ENCODE measurements at places on chromosomes 16 and 17.

GRCh38 chr16:54239456-54239855 lies 47.1 kb downstream of the IRX3 start:
- no peak for DNase-seq

DNA sequence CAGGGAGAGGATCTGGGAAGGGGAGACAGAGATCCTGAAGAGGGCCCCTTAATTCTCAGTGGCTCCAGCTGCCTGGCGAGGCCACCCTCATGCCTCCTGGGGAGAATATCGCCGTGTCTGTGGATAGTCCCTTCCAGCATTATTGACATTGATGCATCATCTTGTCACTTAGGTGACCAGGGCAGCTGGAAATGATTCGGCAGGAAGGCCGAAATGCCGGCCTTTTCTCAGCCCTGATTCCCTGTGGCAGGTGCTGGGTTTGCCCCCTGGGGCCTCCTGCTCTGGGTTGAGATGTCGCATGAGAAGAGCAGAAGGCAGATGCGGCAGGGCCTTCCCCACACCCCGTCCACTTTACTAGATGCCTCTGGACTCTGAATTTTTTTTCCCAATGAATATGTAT lies 89.5 kb downstream of the RAP1GAP2 start:
- DNase-seq = no peak

- DNase-seq = no peak
Measured at GRCh38 chr16:85173981-85174751, 61.9 kb upstream of the CIBAR2 start.

DNA sequence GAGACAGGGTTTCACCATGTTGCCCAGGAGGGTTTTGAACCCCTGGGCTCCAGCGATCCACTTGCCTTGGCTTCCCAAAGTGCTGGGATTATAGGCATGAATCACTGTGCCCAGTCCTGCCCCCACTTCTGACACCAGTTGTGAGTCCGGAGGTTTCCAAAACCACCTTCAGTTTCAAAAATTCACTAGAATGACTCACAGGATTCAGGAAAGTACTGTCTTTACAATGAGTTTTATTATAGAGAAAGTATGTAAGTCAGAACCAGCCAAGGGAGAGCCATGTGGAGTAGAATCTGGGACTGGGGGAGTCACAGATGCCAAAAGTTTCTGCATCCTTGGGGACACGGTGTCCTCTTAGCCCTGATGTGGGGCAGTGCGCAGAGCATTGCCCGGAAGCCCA lies 55.1 kb downstream of the PLD6 start:
- DNase-seq = peak; percentile 57

DNA sequence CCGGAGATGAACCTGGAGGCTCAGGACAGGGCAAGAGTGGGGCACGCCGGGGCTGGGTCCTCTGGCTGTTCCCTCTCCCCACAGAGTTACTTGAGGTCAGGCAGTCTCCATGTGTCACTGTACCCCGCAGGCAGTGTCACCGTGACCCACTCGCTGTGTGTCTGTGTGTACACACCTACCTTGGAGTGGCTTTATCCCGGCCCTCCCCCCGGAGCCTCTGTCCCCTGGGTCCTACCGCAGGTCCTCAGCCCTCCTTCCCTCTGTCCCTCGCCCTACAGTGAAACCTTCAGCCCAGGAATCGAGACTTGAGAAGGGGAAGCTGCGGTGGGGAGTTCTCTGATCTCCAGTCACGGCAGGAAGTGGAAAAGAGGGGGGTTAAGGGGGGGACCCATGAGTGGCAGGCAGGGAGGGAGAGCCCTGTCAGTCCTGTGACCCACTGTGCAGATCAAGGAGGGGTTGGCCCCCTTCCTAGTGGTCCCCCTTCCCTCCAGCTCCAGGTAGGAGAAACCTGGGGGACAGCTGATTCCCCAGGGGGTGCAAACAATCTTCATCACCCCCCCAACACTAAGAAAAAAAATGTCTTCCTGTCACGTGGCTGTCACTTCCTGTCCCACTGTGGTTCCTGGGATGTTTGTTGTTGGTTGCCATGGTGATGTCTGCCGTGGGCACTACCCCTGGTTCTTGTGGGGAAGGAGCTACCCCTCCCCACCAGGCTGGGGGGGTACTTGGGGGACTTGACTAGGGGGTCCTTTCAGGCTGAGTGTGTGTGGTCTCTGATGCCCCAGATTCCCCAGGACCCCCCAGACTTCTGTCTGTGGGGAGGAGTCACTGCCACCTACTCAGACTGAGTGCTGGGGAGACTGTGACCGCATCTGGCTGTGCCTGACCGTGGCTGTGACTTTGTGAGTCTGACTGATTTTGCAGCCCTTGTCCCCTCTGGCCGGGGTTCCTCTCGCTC lies 13.7 kb downstream of the RARA start:
- no peak for DNase-seq

GRCh38 chr16:56424404-56424764 lies 961 bp downstream of the AMFR start:
- no peak for DNase-seq

DNA sequence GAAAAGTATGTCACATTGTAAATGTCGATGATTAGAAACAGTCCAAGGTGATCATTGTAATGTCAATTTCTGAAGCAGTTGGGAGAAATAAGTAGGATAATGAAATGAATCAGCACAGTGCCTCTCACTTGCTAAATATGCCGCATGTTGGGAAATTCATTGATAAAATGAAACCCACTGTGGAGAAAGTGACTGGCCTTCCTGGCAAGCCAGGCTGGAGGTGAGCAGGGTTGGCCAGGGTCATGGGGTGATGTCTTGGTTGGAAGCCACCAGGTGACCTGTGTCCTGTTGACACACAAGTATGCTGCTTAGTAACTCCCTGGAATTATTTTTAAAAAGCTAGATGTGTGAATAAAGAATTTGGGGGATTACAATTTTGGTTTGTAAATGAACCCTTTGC lies 14.9 kb upstream of the WNT9B start:
- DNase-seq = no peak

DNA sequence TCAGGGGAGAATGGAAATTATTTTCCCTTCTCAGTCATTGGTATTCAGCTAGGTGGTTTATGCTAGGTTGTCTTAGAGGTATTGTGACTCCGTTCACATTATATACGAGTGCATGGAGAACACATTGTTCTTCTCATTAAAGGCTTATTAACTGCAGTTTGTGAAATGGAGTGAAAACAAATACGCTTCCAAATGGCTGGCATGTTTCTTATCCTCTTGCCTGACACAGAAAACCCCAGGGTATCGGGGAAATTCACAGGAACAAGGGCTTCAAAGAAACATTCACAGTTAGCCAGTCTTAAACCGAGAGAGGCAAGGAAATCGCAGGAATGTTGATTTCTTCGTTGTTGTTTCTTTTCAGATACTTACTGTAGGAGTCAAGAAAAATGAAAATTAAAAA lies 1047.9 kb upstream of the RBFOX1 start:
- no peak for DNase-seq

DNA sequence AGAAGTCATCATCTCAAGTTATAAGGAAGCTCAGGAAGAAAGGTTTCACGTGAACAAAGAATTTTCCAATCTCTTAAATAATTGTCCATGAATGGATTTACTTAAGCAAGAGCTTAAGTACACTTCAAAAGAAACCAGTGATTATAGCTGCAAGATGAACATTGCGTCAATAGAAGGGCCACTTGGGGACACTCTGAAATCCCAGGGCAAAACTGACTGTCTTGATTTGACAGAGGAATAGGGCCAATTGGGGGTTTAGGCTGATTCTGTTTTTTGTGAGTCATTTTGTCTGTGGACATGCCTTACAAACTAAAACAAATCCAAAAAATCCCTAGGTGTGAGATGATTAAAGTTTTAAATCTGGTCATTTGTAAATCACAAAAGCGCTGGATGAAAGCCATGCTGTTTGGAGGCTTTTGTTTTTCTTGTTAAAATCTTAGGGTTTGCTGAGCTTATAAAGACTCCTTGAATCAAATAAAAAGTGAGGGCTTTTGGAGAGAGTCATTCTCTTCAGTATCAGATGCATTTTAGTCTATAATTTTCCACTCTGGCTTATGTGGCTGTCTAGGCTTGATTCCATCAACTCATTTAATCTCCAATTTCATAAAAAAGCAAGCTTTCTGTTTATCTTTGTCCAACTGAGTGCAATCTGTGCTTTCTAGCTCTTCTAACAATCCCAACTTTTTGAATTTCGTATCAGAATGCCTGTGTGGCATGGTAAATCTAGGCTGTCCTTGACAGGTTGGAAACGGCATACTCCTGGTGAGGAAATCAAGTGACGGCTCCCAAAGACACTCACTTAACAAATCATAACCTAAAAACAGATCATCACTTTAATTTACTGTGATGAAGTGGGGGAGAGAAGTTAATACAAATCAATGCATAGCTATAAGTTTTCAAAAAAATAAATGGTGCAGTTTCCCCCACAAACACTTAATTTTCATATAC lies 98.2 kb upstream of the SOX9 start:
- no peak for DNase-seq

DNA sequence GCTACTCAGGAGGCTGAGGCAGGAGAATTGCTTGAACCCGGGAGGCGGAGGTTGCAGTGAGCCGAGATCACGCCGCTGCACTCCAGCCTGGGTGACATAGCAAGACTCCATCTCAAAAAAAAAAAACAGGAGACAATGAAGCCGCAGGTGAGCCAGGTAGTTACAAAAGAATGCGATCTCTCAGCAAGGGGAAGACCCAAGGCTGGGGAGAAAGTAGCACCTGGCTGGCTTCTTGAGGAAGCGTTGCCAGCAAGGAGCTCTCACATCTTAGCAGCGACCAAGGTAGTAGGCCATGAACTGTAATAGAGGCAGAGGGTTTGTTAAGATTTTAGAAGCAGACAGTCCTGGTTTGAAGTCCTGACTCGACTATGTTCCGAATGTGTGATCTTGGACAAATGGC lies 175.0 kb downstream of the AIPL1 start:
- DNase-seq = no peak

GRCh38 chr16:66489818-66490217 lies 60.1 kb downstream of the TK2 start:
- DNase-seq = no peak

DNA sequence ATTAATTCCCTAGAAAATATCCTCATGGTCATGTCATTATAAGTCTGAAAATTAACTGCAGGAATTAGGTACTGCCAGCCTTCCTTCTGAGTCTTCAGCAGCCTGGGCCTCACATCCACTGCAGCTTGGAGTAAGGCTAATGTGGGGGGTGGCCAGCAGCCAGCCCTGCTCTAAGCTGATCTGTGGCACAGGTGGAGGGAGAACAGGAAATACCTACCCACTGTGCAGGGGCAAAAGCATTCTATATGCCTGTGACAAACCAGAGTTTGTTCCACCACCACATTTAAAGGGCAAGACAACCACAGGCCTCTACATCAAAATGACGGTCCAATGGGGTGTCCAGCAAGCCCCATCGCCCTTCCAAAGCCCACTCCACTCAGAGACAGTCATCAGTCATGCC lies 9.4 kb downstream of the NPRL3 start:
- DNase-seq = no peak

GRCh38 chr16:71564335-71564967 lies 12.4 kb downstream of the TAT start:
- DNase-seq = no peak

DNA sequence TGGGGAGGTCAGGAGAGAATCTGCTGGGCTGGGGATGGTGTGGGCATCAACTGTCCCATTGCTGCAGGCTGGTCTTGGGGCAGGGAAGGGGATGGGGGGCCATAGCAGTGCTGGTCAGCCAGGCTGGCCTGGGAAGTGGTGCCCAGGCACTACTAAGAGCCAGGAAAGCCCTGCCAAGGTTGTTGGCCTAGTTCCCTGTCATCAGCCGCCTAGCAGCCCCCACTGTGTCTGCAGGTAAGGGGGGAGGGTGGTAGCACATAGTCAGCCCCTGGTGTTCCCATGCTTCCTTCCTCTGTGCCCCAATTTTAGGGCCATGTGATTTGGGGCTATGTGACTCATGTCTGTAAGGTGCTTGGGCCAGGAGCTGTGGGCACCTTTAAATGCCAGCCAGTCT lies 17.8 kb downstream of the GJD3 start:
- no peak for DNase-seq

- no peak for DNase-seq
Measured at GRCh38 chr17:39949028-39949427, 13.8 kb upstream of the GSDMA start.

- no peak for DNase-seq
Measured at GRCh38 chr16:67528222-67528869, at the start of gene RIPOR1. Gene RIPOR1 (plus strand): TSS chr16:67528829. CDS start chr16:67538447, 9,618 bp downstream.

GRCh38 chr16:48381201-48381600 lies 4.0 kb downstream of the SIAH1 start:
- no peak for DNase-seq

GRCh38 chr16:53964145-53964790 lies 260.3 kb downstream of the FTO start:
- no peak for DNase-seq

- DNase-seq = no peak
Measured at GRCh38 chr16:30927789-30928378, 4.5 kb downstream of the FBXL19 start.

DNA sequence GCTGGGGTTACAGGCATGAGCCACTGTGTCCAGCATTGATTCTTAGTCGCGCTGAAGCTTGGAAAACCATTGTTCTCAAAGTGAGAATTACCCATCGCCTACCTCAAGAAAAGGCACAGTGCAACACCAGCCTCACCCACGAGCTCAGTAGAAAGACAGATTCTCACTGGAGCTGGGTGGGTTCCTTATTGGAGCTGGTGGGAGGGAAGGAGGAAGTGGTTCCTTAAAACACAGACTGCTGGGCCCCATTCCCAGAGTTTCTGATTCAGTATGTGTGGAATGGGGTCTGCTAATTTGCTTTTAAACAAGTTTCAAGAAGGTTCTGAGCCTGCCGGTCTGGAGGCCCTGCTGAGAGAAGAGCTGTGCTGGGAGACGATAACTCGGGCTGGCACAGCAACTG lies 264.7 kb downstream of the ENGASE start:
- DNase-seq = no peak

DNA sequence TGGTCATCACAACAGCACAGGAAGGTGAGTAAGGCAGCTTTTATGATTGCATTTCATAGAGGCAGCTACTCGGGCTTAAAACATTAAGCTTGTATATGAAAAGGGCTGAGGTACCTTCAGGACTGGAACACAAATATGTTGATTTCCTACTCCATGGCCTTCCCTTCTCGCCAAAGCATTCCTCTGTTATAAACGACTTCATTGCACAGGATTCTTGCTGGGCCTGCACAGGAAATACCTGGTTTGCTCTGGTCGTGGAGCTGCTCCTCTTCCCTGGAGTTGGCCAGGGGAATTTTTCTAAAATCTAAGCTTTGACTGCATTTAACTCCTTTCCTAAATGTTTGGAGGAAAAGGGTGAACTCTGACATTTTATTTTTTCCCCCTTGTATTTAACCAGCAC lies 49.0 kb downstream of the CHD9 start:
- no peak for DNase-seq

DNA sequence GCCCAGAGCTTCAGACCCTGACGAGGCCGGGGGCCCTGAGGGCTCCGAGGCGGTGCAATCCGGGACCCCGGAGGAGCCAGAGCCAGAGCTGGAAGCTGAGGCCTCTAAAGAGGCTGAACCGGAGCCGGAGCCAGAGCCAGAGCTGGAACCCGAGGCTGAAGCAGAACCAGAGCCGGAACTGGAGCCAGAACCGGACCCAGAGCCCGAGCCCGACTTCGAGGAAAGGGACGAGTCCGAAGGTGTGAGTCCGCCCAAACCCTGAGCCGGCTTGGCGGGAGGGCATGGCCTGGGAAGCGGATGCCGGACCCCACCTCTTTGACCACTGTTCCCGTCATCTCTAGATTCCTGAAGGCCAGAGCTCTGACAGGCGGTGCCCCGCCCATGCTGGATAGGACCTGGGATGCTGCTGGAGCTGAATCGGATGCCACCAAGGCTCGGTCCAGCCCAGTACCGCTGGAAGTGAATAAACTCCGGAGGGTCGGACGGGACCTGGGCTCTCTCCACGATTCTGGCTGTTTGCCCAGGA lies 4.4 kb downstream of the NOL3 start:
- no peak for DNase-seq
